CD4-positive, alpha-beta T cell treated with Interleukin-12 subunit alpha and Interleukin-12 subunit beta, for 1 hour (primary cell): ENCODE measurements at places on chromosomes 2 and 18.

DNA sequence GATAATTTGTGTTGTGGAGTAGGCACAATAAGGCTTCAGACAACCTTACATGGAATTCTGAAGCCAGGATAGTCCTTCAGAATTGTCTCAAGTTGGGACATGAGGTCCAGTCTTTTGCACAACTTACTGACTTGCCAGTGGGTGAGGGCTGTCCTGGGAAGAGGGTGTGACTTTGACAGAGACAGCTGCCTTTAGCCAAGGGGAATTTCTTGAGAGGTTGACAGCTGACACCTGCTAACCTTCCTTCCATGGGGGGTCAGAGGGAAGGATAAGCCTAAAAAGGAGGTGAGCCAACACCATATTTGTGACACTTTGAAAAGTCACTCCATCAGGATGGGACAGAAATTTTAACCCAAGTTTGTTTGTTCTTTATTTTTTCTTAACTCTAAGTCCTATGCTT is 907.8 kb upstream of the CRIM1 start:
- no peak for DNase-seq

- DNase-seq: no peak
Observed at GRCh38 chr2:164655750-164656149, 34.5 kb upstream of the GRB14 start.

DNA sequence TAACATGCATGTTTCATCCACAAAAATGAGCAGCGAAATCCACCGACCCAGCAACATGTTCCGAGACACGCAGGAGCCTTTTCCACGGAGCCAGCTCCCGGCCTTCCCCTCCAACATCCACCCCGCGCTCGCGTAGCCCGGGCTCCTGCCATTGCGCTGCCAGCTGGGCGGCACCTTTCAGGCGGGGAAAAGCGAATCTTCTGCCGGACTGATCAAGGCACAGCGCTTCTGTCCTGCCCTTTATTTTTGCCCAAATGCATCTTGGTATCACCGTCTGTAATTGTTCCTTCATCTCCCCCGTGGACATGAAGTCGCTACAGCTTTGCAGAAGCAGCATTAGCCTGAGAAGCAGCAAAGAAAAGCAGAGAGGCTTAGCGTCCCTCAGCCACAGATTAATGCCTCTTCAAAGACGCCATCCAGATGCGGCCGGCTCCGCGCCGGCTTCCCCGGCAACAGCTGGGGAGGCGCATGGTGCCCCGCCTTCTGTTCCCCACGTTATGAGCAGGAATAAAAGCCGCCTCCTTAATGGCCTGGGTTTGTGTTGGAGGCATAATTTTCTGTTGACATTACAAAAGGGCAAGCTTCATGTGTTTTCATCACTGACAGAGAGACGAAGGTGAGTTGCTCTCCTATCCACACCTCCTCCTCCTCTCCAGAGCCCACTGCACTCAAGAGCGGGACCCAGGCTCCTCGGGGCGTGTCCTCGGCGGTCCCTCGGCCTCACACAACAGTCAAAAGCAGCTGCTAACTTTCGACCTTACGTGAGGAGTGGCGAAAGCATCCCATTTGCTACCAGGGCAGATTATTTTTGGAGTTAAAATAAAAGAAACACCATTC is 122.1 kb upstream of the SALL3 start:
- DNase-seq: no peak

GRCh38 chr2:20421988-20422370 is 24.9 kb upstream of the RHOB start:
- DNase-seq: no peak

DNA sequence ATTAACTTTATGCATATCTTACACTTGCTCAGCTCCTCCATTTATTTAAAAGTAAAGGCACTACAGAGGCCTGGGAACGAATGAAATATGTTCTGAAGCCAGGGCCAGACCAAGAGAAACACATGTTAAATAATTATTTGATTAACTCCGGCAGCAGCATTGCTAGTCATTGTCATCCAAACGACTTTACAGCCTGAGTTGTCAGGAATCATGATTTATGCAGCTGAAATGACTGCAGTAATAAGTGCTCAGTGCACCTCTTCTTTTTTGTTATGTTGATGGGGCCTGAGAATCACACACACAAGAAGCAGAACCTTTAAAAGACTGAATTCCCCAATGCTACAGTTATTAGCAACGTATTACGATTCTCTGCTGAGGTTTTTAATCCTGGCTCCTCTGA is 58.9 kb downstream of the EPHA4 start:
- DNase-seq: no peak

DNA sequence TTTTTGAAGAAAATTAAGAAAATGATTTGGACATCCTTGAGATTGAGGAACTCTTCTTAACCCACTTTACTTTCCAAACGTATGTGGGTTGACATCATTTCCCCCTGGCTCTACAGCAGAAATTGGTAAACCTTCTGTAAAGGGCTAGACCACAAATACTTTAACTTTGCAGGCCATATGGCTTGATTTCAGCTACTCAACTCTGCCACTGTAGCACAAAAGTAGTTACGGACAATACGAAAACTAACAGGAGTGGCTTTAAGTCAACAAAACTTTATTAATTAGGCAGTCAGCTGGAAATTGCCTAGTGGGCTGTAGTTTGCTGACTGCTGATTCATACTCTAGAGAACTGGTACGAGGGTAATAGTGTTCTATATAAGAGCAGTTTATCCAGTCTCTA is 83.2 kb upstream of the DTNB start:
- no peak for DNase-seq

DNA sequence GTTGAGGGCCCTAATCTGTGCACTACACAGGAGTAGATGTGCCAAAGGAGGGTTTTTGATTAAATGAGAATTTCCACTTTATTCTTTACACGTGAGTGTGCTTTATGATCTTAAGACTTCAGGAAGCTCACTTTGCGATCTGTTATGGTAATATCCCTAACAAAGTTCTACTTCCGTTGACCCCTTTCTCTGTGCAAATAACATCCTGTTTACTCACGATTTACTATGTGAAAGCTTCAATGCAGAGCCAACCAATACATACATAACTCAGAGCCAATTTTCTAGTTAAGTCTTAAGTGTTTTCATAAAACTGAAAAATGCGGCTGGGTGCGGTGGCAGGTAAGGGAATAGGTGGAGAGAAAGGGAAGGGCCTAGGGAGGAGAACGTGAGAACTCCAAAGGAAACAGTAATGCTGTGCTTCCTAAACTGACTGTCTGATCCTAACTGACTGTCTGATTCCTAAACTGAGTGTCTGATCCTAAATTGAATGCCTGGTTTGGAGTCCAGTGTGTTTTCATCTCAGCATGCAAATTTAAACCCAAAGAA is 87.6 kb downstream of the PLCL1 start:
- peak; percentile 23 for DNase-seq

- DNase-seq: no peak
Observed at GRCh38 chr2:169839954-169840746, 12.9 kb downstream of the UBR3 start.
